ENCODE measurements at places on chromosomes 16 and 17.

GRCh38 chr16:53945996-53946395 is 242.0 kb downstream of the FTO start:
- DNase-seq: peak; percentile 38

GRCh38 chr16:71746442-71747046 is 22.0 kb upstream of the PHLPP2 start:
- peak; percentile 60 for DNase-seq

GRCh38 chr17:76584427-76585032 is 1.1 kb downstream of the ST6GALNAC2 start:
- DNase-seq: no peak

DNA sequence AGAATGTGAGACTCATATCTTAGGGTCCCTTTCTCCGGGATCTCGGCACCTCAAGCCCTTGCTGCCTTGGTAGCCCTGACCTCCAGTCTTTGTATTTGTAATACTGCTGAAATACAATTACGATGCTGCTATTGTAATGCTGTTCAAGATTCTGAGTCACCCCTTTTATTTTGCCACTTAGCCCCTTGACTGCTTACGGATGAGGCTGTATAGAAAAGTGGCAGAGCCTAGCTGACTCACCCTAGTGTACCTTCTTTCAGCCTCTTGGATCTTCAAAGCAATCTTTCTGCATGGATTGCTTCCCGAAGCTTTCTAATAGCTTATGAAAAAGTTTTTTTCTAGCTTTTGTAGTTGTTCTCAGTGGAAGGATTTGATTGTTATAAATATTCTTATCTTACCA is 187.9 kb downstream of the KCNJ2 start:
- no peak for DNase-seq

DNA sequence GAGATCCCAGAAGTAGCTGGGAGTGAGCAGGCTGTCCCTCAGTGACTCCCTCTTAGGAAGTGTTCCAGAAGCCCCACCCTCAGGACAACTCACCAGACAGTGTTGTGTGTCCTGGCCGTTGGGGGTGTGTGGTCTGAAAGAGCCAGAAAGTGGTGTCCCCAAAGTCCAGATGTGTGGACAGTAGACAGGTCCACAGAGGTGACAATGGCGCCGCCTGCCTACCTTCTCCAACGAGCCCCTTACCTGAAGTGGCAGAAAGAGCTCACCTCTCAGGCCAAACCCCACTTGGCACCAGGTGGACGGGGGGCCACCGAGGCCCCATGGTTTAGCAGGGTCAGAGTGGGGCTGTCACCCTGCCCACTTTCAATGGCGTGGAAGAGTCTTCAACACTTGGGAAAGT is 19.9 kb downstream of the C17orf100 start:
- no peak for DNase-seq

DNA sequence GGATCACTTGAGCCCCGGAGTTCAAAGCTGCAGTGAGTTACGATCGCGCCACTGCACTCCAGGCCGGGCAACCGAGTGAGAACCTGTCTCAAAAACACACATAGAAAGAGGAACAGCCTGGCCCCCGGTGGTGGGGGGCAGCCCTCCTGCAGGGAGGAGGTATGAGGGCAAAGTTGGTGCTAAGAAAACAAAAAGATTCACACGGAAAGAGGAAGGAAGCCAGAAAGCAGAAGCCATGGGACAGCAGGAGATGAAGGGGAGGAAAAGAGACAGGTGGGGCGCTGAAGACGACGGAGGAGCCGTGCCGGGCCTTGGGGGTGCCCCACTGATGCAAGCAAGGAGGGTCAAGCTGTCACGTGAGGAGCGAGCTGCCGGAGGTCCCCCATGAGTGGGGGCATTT is 8.2 kb upstream of the C16orf74 start:
- DNase-seq: no peak

- DNase-seq: no peak
Measured at GRCh38 chr16:86602521-86602920, 24.2 kb downstream of the FOXL1 start.

GRCh38 chr17:8857919-8858318 is 9.6 kb downstream of the PIK3R6 start:
- no peak for DNase-seq

DNA sequence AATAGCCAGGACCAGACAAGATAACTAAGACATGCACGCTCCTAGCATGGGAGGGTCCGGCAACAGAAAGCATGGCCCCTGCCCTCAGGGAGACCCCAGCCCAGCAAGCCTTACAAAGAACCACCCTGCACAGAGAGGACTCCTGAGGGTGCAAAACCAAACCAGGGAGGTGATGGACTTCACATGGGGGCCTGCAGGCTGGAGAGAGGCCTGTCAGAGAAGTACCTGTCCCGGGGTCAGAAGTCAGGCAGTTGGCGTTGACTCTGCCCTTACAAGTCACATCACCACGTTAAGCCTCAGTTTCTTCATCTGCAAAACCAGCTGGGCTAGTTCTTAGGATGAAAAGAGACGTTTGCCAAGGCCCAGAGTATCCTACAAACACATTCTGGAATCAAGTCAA is 4.7 kb downstream of the OTOP2 start:
- DNase-seq: no peak

DNA sequence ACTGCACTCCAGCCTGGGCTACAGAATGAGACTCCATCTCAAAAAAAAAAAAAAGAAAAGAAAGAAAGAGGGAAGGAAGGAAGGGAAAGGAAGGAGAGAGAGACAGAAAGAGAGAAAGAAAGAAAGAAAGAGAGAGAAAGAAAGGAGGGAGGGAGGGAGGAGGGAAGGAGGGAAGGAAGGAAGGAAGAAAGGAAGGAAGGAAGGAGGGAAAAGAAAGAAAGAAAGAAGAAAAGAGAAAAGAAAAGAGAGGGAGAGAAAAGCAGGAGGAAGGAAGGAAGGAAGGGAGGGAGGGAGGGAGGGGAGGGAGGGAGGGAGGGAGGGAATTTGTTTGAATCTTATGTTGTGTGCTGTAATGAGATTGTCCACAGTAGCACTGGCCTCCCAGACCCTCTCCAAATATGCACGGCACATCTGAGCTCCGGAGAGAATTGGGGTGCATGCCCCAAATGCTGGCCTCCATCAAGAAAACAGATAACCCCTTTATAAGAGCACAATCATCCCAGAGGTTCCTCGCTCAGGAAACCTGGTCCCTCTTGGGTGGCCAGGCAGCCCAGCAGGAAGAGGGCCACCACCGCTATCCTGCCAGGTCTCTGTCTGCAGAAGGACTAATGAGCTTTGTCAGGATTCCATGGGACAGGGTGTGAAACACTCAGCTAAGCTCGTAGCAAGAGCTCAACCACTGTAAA is 8.8 kb upstream of the EIF1 start:
- DNase-seq: no peak

DNA sequence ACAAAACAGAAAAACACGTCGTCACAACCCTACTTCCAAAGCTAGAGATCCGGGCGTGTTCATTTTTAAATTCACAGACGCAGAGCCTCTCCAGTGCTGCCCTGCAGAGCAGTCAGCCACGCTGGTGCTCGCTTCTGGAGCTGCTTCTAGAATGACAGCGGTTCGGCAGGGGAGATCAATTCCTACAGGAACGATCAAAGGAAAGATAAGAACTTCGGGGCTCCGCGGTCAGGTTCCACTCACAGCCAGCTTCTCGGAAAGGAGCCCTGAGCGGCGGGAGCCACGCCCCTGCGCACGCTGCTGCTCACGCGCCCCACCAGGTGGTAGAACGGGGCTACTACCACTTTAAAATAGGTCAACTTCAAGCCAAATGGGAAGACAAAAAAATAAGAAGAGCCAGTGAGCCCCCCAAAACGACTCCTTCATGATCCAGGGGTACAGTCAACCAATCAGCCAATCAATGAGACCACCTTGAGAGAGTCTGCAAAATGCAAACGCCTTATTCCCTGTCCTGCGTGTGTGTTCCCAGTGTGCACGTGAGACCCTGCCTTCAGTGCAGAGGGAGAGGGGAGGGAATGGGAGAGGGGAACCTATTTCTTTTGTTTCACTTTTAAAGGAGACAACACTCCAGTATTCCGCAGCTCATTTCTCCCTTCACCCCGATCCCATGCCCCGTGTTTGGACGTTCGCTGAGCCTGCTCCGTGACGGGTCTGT is 209.7 kb downstream of the RBFOX3 start:
- DNase-seq: peak; percentile 28

DNA sequence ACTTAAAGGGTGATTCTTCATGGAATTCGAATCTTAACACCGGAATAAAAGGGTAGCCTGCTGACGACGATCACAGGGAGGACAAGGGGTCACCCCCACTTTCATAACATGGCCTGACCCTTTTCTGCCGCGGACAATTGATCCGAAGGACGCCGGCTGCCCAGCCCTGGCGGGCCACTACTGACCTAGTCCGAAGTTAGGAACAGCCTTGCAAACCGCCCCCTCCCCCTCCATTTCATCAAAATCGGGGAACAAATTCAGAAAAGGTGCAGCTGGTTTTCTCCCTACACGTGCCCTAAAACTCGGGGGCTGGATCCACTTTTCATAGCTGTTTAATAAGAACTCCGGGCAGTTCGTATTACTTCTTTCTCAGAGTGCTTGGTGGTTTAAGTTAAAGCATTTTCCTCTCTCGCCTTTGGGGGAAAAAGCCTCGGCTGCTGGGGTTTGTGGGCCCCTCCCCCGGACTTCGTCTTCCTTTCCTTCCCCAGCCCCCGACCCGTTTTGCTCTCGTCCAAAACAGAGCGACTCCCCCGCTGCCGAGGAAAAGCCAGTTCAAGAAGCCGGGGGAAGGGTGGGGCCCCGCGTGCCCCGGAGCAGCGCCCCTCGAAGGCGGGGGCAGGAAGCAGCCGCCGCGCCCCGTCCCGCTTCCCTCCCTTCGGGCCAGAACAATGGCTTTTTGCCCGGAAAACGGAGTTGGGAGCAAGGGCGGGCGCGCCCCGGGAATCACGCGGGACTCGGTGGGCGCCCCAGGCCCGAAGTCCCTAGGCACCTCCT is 641 bp upstream of the CBX2 start:
- peak; percentile 16 for DNase-seq

DNA sequence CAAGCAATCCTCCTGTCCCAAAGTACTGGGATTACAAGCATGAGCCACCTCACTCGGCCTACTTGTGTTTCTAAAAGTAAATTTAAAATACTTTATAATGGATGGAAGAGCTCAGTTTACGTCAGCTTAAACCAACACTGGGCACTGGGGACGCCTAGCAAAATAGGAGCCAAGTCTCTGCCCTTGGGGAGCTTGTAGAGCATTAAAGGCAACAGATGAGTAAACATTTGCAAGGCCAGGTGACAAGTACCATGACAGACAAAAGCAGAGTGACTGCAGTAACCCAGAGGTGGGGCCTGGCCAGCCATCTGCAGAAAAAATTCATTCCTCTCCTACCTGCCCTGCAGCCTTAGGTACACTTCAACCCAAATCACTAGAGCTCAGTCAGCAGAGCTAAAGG is 12.1 kb upstream of the NLK start:
- no peak for DNase-seq

DNA sequence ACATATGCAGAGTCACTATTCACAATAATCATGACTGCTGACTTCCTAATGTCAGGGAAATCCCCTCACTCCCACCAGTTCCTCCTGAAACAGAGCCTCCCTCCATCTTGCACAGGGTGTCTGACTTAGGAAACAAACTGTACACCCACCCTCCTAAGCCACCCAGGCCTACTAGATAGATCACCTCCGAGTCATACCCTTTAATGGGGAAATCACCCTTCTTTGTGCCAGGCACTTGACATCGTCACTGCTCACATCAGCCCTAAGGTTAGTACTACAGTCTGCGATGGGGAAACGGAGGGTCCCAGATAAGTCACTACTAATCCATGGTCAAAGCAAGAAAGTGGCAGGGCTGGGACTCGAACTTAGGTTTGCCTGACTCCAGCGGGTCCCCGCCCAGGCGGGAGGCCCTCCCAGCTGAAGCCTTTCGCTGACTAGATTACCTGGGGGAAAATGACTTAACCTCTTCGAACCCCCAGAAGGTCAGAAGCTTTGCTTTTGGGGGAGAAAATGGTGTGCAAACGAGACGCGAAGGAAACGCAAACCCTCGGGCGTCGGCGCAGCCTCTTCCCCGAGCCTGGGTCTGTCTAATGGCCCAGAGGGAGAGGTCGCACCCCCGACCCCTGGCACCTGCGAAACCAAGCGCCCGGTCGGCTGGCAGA is 3.4 kb upstream of the MLLT6 start:
- peak; percentile 97 for DNase-seq

DNA sequence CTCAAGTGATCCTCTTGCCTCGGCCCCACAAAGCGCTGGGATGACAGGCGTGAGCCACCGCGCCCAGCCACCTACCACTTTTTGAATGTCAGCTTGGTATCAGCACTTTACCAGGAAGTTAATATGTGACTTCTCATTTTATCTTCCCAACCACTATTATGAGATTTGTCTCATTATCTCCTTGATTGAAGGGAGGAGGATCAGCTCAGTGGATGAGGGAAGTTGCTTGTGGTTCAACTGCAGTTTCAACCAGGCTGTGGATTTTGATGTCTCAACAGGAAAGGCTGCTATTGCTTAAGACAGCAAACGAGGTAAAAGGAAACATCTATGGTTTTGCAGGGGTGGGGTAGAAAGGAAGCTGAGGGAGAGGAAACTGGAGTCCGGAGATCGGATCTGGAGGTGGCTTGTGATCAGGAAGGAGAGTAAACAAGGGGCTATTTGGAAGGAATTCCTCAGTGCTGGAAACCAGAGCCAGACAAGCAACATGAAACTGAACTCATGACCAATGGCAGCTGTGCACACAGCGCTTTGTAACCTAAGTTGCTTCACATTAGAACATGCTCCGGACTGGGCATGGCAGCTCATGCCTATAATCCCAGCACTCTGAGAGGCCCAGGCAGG is 180.5 kb downstream of the VPS53 start:
- peak; percentile 90 for DNase-seq

DNA sequence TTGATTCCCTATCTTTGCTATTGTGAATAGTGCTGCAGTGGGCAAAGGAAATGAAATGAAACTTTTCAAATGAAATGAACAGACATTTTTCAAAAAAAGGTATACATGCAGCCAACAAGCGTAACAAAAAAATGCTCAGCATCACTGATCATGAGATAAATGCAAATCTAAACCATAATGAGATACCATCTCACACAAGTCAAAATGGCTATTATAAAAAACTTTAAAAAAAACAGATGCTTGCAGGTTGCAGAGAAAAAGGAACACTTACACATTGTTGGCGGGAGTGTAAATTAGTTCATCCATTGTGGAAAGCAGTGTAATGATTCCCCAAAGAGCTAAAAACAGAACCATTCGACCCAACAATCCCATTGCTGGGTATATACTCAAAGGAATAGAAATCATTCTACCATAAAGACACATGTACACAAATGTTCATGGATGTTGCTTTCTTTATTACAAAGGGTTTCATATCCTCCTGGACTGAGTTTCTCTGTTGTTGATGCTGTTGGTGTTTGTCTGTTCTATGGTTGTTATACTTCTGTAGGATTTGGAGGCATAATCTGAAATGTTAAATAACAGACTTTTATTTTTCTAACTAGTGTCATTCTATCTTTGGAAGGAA is 99.3 kb upstream of the SOX9 start:
- no peak for DNase-seq
